ENCODE measurements at places on chromosomes 11 and 22. TPM values are rescaled to one million over a fixed set of nuclear protein-coding genes. Genes with fewer than 3 reads are reported as not detected.

Gene SMTNL1
- not detected for polyA plus RNA-seq

Gene KCTD14
- polyA plus RNA-seq = 0.05 TPM

Gene BDNF
- polyA plus RNA-seq = 1.1 TPM

Gene APOBEC3B
- polyA plus RNA-seq = not detected

Gene DEPDC7
- 0.31 TPM for polyA plus RNA-seq

Gene FAM111B
- 0.25 TPM for polyA plus RNA-seq

Gene SLC22A12
- not detected for polyA plus RNA-seq

Gene TSPAN4
- 28.4 TPM for polyA plus RNA-seq

Gene CTSC
- 22.7 TPM for polyA plus RNA-seq

GRCh38 chr11:116603728-116604323, 169.0 kb downstream of the BUD13 start:
- no peak overlapping the region for H3K4me3 ChIP-seq
- no peak overlapping the region for H3K27ac ChIP-seq
- H3K4me1 ChIP-seq = no peaks in the 10 kb centered on the region
- no peaks in the 10 kb centered on the region for H3K36me3 ChIP-seq
- no peaks in the 10 kb centered on the region for H3K27me3 ChIP-seq

DNA sequence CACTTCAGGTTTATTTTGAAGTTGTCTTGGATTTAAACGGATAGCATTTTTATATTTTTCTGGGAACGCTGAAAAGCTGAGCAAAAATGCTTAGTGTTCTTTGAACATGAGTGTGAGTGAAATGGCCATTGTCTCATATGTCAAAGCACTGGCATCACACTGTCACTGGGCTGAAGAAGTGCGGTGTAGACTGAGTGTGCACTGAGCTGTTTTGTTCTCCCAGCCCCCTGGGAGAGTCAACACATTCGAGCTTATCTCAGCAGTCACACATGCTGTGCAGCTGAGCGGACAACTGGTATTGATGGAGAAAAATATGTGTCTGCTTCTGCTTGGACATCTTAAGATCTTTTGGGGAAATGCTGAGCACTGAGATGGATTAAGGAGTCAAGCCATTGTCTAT, 90.8 kb downstream of the TECTA start:
- H3K27me3 ChIP-seq = no peaks in the 10 kb centered on the region
- no peak for DNase-seq
- H3K36me3 ChIP-seq = no peaks in the 10 kb centered on the region
- H3K27ac ChIP-seq = no peak overlapping the region
- H3K4me1 ChIP-seq = no peaks in the 10 kb centered on the region

DNA sequence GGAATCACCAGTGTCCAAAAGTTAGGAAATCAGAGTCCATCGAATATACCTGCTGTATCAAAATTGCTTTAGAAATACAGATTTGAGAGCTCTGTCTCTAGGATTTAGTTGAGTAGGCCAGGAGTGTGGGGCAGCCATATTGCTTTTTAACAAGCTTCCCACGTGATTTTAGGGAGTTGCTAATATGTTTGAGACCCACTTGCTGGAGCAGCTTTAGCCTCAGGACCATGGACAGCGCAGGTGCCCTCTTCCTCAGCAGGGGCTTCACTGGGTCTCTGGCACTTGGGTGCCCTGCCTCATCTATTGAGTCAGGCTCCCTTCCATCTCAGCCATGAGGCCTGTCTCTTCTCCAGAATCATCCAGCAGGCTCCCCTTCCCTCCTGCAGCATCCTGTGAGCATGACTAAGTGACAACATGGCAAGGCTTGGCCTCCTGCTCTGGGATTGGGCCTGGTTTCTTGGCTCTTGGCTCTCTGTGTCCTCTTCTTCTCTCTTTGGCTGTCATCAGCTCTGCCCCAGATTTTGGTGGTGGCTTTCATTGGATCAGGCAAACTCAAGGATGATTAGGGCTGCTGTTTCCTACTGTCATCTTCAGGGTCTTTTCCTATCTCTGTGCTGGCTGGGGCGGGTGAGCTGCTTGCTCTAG, 70.0 kb downstream of the SGSM1 start:
- DNase-seq = no peak
- H3K4me1 ChIP-seq = no peaks in the 10 kb centered on the region
- H3K27me3 ChIP-seq = no peaks in the 10 kb centered on the region
- H3K27ac ChIP-seq = no peak overlapping the region
- H3K36me3 ChIP-seq = peaks cover 12% of the 10 kb centered on the region

DNA sequence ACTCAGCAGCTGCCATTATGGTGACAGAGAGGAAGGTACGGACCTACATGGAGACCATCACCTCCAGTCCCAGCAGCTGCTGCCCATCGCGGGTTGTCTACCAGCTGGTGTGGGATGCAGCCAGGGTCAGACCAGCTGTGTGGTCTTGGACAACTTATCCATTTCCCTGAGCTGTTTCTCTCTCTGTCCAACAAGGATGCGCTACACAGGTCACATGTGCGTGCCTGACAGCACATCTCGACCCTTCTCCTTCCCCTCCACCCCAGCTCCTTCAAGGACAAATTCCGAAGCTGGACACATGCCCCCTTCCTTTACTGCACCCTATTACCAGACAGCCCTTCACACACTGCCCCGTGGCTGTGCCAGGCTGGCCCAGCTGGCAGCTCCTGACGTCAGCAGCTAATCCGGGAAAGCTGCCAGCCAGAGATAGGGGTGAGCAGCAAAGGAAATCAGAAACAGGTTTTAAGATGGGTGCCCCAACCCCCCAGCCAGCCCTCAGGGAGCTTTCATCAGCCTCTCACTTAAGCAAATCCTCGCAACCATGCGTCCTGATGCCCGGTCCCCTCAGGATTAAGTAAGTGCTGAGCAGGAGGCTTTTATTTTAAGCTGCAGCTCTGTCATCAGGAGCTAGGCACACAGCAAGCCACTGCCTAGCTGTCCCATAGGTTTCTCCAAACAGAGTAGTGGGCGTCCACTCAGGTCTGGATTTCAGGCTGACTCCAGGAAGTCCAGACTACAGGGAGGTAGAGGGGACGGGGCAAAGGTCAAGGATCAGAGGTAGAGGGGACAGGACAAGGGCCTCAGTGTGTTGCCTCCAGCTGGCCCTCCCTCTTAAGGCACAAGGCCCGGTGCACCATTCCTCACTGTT, 20.3 kb downstream of the TEF start:
- H3K4me1 ChIP-seq = no peaks in the 10 kb centered on the region
- H3K4me3 ChIP-seq = no peak overlapping the region
- H3K36me3 ChIP-seq = no peaks in the 10 kb centered on the region
- DNase-seq = peak; percentile 80

- H3K4me3 ChIP-seq = no peak overlapping the region
- H3K27me3 ChIP-seq = no peaks in the 10 kb centered on the region
- H3K4me1 ChIP-seq = no peaks in the 10 kb centered on the region
- H3K36me3 ChIP-seq = no peaks in the 10 kb centered on the region
- DNase-seq = no peak
Observed at GRCh38 chr11:102753267-102753666, 27.2 kb downstream of the MMP10 start.

DNA sequence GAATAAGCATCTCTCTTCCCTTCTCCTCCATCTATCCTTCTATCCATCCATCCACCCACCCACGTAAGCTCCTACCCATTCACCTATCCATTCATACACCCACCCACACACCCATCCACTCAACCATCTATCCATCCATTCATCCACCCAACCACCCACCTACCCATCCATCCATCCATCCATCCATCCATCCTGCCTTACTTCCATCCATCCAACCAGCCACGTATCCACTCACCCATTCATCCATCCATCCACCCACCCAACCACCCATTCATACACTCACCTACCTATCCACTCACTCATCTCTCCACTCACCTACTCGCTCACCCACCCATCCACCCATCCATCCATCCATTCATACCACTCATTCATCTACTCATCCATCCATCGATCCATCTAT, 13.2 kb downstream of the TNNT3 start:
- no peaks in the 10 kb centered on the region for H3K27me3 ChIP-seq
- H3K4me1 ChIP-seq = no peaks in the 10 kb centered on the region
- no peaks in the 10 kb centered on the region for H3K36me3 ChIP-seq
- H3K4me3 ChIP-seq = no peak overlapping the region

- DNase-seq = no peak
- H3K4me3 ChIP-seq = no peak overlapping the region
Observed at GRCh38 chr11:43504316-43504950, 145.7 kb downstream of the TTC17 start.

DNA sequence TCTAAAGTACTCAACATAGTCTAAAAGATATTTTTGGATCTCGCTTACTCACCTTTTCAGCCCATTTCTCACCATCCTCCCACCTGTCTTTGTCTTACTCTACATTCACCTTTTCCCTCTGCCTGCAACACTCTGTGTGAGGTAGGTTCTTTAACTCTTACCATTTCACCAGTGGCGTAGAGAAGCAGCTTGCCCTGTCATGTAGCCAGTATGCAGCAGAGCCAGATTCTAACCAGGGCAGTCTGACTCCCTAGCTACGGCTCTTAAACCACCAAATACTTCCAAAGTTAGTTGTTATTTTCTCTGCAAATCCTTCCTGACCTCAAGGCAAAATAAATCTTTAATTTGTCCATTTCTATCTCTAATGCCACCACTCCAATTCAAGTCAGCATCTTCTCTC, 7.5 kb downstream of the ALG8 start:
- no peak overlapping the region for H3K27ac ChIP-seq
- no peaks in the 10 kb centered on the region for H3K27me3 ChIP-seq
- no peaks in the 10 kb centered on the region for H3K4me1 ChIP-seq
- H3K4me3 ChIP-seq = no peak overlapping the region

- H3K27ac ChIP-seq = no peak overlapping the region
- no peaks in the 10 kb centered on the region for H3K36me3 ChIP-seq
- H3K4me3 ChIP-seq = no peak overlapping the region
Observed at GRCh38 chr11:17743808-17744119, 9.2 kb downstream of the KCNC1 start.

GRCh38 chr11:46273511-46274205, 3.8 kb upstream of the CREB3L1 start:
- H3K4me3 ChIP-seq = no peak overlapping the region
- H3K27me3 ChIP-seq = no peaks in the 10 kb centered on the region
- H3K36me3 ChIP-seq = no peaks in the 10 kb centered on the region
- H3K27ac ChIP-seq = peak overlapping the region; percentile 78
- no peak for DNase-seq
- no peaks in the 10 kb centered on the region for H3K4me1 ChIP-seq

DNA sequence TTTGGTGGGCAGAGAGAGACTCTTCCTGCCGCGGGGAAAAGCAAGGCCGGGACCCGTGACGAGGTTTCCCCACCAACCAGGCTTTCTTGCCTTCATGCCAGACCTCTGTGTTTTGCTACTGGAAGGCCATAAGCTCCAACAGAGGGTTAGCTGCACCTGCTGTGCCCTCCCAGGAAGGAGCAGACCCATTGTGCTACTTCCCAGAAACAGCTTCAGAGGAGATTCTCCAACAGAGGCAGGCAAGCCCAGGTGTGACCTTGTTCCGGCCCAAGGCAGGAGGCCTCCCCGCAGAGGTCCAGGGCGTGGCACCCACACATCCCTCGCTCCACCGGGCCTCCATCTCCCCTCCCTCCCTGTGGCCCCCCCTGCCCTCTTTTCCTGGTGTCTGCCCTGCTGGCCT, 57.8 kb downstream of the ELFN2 start:
- H3K4me3 ChIP-seq = no peak overlapping the region
- no peaks in the 10 kb centered on the region for H3K36me3 ChIP-seq
- no peak overlapping the region for H3K27ac ChIP-seq
- H3K4me1 ChIP-seq = no peaks in the 10 kb centered on the region

DNA sequence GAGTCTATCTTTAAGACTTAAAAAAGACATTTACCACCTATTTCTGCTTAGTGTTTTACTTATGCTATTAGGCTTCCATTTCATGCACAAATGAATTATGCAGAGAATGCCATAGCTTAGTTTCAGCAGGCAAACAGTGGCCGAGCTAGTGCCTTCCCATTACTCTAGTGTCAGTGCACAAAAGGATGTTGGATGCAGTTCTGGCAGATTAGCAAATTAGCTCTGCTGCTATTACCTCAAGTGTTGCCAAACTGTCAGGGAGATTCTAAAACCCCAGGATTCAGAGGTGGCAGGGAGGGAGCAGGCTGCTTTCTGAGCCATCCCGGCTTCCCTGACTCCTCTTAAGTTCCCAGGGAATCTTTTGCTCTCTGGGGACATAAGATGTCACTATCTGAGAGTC, 209.4 kb upstream of the NCAM1 start:
- no peak overlapping the region for H3K27ac ChIP-seq
- H3K4me1 ChIP-seq = no peaks in the 10 kb centered on the region
- no peaks in the 10 kb centered on the region for H3K27me3 ChIP-seq
- H3K36me3 ChIP-seq = no peaks in the 10 kb centered on the region
- no peak overlapping the region for H3K4me3 ChIP-seq

DNA sequence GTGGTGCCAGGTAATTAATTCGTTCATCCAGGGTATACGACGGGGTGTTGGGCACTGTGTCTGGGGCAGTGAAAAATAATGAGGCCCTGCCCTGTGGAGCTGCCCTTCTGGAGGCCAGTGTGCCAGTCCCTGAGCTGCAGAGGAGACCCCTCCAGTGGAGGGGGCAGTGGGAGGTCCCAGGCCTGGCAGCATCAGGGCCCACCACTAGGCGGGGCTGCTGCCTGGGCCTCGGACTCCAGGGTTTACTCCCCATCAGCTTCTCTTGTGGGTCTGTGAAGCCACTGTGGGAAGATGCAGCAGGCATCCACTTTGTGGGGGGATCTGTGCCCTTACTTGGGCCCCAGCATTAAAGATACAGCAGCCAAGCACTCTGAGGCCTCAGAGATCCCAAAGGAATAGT, 17.4 kb upstream of the TMPRSS6 start:
- no peak for DNase-seq
- H3K36me3 ChIP-seq = no peaks in the 10 kb centered on the region
- no peak overlapping the region for H3K4me3 ChIP-seq
- H3K27me3 ChIP-seq = no peaks in the 10 kb centered on the region

GRCh38 chr11:99368583-99368982, 347.8 kb downstream of the CNTN5 start:
- no peaks in the 10 kb centered on the region for H3K4me1 ChIP-seq
- no peaks in the 10 kb centered on the region for H3K27me3 ChIP-seq
- H3K27ac ChIP-seq = no peak overlapping the region
- H3K4me3 ChIP-seq = no peak overlapping the region
- no peak for DNase-seq

GRCh38 chr11:119479685-119480275, 56.8 kb upstream of the THY1 start:
- H3K4me1 ChIP-seq = no peaks in the 10 kb centered on the region
- H3K27me3 ChIP-seq = no peaks in the 10 kb centered on the region

DNA sequence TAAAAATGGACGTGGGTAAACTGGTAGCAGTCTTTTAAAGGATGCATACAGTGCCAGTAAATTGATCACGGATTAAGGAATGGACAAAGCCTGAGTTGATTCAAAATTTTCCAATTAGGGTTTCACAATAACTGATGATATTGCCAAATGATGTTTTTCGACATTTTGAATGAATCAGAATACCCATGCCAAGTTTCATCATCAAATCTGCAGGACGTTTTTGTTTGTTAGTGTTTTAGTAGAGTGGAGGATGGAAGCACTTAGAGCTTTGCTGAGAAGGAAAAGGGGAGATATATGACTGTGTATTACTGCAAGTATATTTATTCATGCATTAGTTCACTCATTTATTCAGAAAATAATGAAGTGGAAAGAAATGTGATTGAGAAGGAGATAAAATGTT, 78.3 kb downstream of the SLC17A6 start:
- no peak overlapping the region for H3K27ac ChIP-seq
- H3K4me1 ChIP-seq = no peaks in the 10 kb centered on the region
- H3K36me3 ChIP-seq = no peaks in the 10 kb centered on the region
- no peaks in the 10 kb centered on the region for H3K27me3 ChIP-seq
- no peak for DNase-seq

All from aorta (tissue), 5 donors.